Inflammatory macrophage treated with lipopolysaccharide for 1 hour (primary cell): ENCODE measurements at places on chromosomes 1 and 21.

DNA sequence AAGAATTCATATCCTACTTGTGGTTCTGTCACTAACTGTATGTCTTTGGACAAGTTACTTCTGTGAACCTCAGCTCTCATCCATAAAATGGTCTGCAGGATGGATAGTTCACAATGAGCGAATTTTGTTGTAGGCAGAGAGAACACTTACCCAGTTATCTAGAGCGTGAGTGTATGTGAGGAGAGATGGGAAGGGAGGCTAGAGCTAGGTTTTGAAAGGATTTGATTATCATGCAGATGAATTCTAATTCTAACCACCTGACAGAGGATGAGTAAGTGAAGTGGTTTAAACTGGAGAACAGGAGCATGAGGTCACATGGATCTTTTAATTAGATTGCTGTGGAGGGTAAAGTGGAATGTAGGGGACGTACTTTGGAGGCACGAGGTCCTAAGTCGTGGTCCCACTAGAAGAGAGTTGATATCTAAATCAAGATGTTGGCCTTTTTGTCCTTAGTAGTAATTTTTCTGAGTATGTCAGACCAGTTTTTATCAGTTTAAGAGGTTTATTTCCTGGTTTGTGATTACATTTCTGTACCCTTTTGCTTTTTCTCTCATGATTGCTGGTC is 5.0 kb downstream of the SUCO start:
- DNase-seq: no peak

DNA sequence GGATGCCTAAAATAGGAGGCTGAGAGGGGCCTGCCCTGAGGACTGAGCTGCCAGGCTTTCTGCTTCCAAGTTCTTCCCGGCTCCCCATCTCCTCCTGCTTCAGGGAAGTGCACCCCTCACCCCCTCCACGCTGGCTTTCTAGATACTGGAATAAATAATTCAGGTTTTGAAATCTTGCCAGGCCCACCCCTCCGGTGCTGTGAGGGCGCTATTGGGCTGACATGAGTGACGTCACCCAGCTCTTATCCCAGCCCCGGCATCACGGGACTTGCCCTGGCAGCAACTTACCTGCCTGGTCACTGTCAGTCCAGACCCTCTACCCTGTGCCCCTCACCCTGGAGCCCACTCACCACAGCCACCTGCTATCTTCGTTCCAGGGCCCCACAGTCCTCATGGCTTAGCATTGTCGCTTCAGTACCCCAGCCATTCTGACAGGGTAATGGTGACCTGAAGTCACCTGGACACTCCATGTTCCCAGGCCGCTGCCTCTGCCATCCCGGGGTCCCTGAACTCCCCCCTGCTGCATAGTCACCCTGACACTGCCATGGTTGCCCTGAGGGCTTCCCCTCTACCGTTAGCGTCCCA is 819 bp upstream of the GPR3 start:
- DNase-seq: no peak

GRCh38 chr1:224069138-224069537 is 44.8 kb upstream of the FBXO28 start:
- DNase-seq: no peak

- no peak for DNase-seq
These were observed 31.6 kb downstream of the CAPZB start for GRCh38 chr1:19453741-19454201.

- DNase-seq: peak; percentile 49
These were observed 12.1 kb downstream of the LRRC8B start for GRCh38 chr1:89536555-89537341.

GRCh38 chr21:41064334-41064791 is 103.6 kb upstream of the BACE2 start:
- DNase-seq: no peak

DNA sequence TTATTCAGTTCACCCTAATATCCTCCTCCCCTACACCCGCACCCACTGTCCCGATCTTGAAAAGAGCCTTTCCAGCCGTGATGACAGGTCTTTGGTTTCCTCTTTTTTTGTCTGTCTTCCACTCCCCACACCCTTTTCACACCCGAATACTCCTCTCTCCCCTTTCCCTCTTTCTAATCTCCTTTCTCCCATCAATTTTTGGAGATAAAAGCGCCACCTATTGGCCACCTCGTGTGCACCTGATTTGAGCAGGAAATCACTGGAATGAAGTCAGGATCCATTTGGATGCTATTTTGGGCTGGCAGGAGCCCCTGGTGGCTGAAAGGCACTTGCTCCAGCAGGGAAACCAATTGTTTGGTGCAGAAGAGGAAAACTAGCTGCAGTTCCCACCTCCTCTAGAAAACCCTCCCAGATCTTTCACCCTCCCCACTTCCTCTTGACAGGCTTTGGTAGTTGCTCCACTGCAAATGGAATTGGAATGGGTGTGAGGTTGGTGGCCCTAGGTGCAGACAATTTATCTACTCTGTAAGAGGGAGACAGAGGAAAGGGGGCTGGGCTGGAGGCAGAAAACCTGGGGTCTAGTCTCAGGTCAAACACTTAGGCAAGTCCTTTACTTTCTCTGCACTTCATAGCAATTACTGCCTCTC is 8.4 kb downstream of the FOXE3 start:
- DNase-seq: peak; percentile 53

GRCh38 chr1:214899908-214900460 is 182.6 kb upstream of the KCNK2 start:
- DNase-seq: no peak

DNA sequence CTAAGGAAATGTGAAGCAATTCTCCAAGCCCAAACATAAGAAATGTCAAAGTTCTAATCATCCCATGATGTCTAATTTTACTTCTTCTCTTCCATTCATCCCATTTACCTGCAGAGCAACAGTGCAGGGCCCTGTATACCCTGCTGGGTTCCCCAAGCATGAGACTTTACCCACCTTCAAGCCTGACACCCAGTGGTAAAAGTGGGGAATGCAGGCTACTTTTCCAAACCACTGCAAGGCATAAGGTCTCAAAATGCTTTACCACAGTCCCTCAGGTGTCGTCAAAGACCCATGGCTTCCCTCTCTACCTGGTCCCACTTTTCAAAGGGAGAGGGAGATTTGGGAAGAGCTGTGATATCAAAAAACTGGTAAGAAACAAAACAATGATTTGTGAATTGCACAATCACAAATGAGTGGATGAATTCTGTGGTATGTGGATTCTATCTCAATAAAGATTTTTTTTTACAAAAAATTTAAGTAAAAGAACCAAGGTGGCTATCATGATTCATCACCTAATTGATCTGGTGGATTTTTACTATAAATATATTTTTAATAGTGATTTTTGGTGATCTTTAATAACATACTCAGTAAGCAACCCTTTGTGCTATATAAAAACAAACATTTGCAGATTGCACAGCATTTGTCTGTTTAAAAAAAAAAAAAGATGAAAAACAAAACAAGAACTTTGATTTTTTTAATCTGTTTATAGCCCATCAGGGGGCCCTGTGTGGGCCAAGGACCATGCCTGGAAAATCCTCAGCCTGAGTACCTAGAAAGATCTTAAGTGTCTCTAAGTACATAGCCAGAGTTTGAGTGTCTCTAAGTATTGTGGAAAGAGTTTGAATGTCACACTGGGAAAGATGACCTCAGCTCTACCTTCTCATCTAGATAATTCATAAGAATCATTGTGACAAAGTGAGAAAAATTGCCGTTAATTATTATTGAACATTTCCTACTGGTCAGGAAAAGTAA is 73.1 kb upstream of the GJB5 start:
- DNase-seq: no peak
